CD4-positive, alpha-beta T cell treated with Interleukin-4 for 1 hour (primary cell): ENCODE measurements at places on chromosomes 7 and 10.

DNA sequence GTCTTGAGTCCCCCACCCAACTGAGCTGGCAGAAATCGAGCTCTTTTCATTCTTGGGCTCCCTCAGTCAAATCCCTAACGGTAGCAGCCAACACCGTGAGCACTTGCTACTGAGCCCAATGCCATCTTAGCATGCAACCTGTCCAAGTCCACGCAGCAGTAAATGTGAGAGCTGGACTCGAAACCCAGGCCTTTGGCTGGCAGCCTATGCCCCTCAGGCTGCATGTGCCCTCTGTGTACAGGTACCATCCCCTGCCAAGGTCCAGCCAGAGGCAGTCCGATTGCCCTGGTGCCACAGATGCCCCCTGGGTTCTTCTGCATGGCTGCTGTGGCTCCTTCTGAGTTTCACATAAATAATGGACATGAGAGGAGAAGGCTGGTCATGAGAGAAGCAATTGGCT is 1.2 kb upstream of the TMEM273 start:
- DNase-seq, result no peak

GRCh38 chr10:46106410-46107255 is 60.6 kb upstream of the MSMB start:
- DNase-seq, result peak; percentile 57

DNA sequence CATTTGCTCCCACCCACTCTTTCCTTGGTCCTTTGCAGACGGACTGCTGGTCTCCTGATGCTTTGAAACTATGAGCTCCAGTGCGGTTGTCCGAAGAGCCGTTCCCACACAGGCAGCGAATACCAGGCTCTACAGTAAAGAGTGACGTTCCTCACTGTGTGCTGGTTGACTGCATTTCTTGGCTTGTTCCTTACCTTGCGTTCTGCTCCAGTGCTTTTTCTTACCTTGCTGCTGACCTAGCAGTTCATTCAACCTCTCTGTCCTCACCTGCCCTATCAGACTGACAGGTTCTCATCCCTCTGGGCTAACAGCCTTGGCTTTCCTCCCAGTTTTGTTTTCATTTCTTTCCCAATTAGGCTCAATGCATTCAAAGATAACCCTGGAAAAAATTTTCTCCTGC is 214.8 kb downstream of the TMEM178B start:
- DNase-seq, result no peak

GRCh38 chr7:14133752-14134151 is 144.3 kb upstream of the ETV1 start:
- no peak for DNase-seq

DNA sequence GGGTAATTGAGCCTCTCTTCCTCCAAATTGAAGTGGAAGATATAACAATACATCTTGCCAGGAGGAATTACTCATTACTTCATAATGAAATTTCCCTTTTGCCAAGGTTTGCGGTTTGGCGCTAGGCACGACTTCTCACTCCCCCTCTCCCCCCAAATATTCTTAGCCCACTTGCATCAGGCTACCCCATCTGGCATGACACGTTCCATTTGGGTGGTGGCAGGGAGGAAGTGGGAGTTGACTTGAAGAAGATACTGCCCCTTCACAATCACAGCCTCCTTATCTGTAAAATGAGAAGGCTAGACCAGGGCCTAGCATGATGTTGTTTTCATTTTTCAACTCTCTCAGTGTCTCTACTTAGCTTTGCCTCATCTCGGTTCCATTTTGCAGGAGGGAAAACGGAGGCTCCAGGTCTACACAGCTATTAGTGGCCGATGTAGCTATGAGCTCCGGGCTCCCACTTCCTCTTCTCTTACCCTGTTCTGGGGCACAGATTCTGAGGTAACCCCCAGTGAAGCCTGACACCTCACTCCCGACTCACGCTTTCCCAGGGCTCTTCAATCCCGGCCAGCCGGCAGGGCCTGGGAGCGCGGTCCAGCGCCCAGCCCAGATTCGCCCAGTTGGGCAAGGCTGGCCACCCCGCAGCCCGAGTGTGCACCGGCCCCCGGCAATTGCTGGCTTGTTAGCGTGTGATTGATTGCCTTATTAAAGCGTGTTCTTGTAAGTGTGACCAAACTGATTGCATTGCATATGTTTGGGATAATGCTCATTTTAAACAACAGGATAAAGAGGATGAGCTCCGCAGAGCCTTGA is 6.5 kb downstream of the EVX1 start:
- DNase-seq, result no peak

GRCh38 chr10:44435196-44435595 is 50.3 kb upstream of the CXCL12 start:
- DNase-seq, result no peak

DNA sequence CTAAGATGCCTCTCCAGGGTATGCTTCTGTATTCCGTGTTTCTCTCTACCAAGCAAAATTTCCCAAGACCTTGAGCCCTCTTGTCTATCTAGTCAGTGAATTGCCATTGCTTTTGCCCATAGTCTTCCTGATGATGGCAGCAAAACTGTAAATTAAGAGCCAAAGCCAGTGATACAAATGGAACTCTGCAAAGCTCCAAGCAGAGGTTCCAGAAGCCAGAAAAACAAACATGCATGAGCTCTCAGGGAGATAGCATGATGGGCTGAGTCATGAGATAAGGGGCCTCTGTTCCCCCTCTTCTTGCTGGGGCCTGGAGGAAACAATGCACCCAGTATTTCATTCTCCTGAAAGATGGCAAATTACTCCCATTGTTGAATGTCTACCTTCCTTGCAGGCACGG is 24.7 kb downstream of the LSMEM1 start:
- no peak for DNase-seq

DNA sequence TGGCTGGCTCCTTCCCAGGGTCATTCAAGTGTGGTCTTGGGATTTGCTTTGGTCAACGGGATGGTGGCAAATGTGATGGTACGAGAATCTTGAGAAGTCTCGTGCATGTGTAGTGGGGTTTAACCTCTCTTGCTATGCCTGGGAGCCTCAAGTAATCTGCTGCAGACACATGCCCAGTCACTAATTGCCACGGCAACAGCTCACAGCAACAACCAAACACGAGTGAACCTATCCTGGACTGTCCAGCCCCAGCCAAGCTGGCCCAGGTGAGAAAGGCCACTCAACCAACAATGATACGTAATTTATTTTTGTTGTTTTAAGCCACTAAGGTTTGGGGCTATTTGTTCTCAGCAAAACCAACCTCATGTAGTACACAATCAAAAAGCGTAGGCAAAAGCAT is 38.1 kb upstream of the DDC start:
- DNase-seq, result no peak

DNA sequence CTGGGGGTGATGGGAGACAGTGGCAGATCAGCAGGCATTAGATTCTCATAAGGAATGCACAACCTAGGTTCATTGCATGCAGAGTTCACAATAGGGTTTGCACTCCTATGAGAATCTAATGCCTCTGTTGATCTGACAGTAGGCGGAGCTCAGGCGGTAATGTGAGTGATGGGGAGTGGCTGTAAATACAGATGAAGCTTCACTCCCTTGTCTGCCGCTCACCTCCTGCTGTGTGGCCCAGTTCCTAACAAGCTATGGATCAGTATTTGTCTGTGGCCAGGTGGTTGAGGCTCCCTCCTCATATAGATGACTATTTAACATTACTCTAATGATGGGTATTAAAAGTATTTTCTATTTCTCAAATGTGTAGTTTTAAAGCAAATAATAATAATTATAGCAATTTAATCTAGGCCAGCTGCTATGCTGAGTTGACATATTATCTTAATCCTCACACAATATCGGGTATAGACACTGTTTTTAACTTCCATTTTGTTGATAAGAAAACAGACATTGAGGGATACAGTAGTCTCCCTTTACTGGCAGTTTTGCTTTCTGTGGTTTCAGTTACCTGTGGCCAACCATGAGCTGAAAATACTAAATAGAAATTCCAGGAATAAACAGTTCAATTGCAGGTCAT is 39.9 kb downstream of the KIF20B start:
- no peak for DNase-seq

DNA sequence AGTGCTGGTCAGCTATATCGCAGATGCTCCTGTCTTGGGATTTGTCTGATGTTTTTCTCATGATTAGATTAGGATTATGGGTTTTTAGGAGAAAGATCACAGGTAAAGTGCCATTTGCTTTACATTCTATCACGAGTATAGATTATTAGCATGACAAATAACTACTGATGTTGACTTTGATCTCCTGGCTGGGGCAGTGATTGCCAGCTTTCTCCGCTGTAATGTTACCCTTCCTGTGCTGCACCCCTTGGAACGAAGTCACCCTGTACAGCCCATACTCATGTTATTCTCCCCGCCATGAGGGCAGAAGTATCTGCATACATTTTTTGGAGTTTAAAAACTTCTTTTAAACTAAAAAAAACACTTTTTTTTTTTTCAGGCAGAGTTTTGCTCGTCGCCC is 10.8 kb upstream of the CLDN4 start:
- DNase-seq, result no peak

GRCh38 chr10:19096501-19097073 is 48.0 kb downstream of the MALRD1 start:
- DNase-seq, result no peak

DNA sequence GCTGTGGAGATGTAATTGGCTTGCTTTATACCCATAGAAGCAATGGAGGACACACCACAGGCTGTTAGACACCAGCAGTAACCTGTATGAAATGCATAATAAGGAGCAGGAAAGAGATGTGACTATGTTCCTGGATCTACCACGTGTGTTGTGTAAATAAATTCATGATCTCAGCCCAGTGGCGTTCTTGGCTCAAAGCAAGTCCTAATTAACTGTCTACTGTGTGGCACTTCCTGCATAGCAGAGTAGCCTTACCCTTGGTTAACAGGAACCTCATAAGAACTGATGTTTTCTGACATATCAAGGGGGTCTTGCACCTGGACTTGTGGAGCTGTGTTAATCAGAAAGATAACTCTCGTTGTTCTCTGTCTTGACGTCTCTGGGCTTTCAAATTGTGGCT is 25.7 kb upstream of the FAM180A start:
- no peak for DNase-seq

DNA sequence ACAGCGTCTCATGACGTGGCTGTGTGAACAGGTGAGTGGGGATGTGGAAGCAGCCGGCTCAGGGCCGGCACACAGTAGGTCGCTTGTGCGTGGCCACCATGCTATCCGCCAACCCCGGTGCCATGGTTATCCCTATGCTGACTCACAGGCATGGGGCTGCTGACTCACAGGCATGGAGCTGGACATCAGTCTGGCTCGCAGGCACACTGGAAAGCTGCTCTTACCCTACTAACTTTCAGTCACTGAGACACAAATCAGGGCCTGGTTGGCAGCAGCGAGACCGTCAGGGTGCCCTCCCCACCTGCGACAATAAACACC is 341.9 kb downstream of the PTPRN2 start:
- no peak for DNase-seq
